CD4-positive, alpha-beta T cell treated with Interleukin-12 subunit alpha and Interleukin-12 subunit beta, for 1 hour (primary cell): ENCODE measurements at places on chromosomes 3 and 15.
A peak's percentile ranks its signal among the peaks of the same experiment; 100 is the strongest.

DNA sequence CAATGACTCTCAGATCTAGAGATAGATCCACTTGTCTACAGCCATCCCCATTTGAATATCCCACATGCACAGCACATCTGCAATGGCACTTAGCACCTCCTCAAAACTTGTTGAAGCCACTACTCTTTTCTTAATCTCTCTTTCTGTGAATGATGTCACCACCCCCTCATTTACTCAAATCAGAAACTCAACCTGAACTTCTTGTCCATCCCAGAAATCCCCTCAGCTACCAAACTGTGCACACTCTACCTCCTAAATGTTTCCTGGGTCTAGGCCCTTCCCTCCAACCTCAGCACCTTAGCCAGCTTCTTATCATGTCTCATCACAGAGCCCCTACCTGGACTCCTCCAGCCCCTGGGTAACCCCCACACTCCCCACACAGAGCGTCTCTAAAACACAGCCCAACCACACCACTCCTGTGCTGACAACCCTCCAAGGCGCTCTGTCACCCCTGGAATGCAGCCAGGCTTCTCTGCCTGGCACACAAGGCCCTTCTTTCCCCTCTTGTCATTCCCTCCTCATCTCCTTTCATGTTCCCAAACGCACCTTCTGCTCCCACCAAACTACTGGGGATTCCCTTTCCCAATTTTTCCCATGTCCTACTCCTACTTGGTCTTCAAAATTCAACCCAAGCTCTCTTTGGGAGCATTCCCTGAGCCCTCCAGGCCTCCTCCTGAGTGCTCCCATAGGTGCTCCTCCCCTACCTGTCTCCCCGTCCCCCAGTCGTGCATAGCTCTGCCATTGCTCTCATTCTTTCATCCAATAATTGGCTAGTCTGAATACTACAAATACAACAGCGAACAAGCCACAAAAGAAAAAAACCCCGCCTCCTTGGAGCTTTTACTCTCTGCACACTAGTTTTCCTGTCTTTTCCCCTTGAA is 39.8 kb upstream of the ZBTB38 start:
- no peak for DNase-seq

GRCh38 chr3:84292128-84292527 is 666.7 kb upstream of the CADM2 start:
- no peak for DNase-seq

GRCh38 chr3:8518138-8518537 is 16.5 kb downstream of the LMCD1 start:
- DNase-seq, result no peak

GRCh38 chr15:58595516-58596263 is 153.8 kb downstream of the ADAM10 start:
- no peak for DNase-seq

GRCh38 chr15:71463156-71463665 is 347.1 kb upstream of the NR2E3 start:
- DNase-seq, result no peak

- DNase-seq, result no peak
Observed at GRCh38 chr15:37015451-37015850, 84.9 kb downstream of the MEIS2 start.

GRCh38 chr3:24135280-24135679 is 190.2 kb downstream of the NR1D2 start:
- DNase-seq, result no peak

- DNase-seq, result peak; percentile 34
Observed at GRCh38 chr3:125119752-125120378, 64.1 kb upstream of the HEG1 start.

- DNase-seq, result no peak
Observed at GRCh38 chr15:99168601-99169580, 64.0 kb downstream of the SYNM start.

GRCh38 chr3:159634483-159634882 is 354.2 kb upstream of the IL12A start:
- DNase-seq, result no peak

- DNase-seq, result no peak
Observed at GRCh38 chr3:98612587-98612986, 19.2 kb upstream of the CPOX start.

GRCh38 chr15:85116925-85117646 is 135.4 kb downstream of the PDE8A start:
- no peak for DNase-seq

DNA sequence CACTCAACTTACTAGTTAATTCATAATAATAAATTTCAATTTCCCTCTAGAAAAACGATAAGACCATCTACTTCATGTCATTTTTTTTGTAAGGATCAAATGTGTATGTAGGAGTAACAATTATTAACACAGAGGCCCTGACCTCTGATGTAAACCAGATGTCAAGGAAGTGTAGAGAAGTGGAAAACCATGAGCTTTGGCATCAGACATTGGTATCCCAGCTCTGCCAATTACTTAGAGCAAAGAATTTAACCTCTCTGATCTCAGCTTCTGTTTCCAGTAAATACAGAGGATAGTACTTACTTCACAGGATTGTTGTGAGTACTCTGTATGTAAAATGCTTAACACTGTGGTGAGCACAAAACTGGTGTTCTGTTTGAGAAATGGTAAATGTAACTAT is 17.5 kb downstream of the AQR start:
- no peak for DNase-seq

DNA sequence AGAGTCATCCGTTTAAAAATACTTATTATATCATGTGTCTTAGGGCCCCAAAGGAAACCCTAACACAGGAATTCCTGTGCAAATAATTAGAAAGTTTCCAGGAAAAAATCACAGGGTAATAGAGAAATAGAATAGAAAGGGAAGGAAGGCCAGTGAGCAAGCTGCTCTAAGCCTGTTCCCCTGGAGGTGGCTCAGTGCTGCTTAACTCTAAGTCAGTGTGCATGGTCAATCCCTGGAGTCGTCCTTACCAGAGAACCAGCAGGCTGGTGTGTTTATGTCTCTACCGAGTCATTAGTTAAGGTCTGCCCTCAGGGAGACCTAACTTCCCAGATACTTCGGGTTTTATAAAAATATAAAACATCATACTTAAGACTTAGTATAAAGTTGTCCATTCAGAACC is 21.0 kb upstream of the MCF2L2 start:
- DNase-seq, result no peak

DNA sequence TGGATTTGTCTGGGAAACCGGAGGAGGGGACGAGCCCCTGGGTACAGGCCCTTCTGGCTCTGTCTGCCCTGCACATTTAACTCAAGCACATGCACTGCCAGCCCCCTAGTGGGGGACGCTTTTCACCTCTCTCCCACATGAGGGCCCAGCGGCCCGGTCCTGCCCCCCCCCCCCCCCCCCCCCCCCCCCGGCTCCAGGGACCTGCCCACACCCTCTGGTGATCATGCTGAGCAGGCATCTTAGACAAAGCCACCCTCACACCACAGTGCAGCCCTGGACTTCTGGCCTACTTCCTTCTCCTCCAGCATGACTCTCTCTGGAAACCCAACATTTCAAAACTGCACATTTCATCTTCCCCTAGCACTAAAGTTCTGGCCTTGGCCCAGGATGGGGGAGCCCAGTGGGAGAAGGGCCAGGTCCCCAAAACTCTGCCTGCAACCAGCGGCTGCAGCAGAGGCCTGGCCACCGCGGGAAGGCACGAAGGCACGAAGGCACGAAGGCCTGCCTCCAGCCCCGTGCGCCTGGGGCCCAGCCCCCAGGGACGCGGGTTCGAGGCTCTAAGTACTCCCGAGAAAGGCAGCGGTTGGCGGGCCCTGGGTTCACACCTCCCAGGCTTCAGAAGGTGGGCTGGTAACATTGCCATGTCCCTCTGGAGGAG is 14.1 kb downstream of the KLF15 start:
- DNase-seq, result no peak

GRCh38 chr3:116020495-116020894 is 397.2 kb downstream of the GAP43 start:
- no peak for DNase-seq

- no peak for DNase-seq
Observed at GRCh38 chr15:59611276-59612260, at the start of gene GCNT3. GCNT3 (plus strand) TSS chr15:59611783; CDS start chr15:59618239, 6,456 bp downstream.

DNA sequence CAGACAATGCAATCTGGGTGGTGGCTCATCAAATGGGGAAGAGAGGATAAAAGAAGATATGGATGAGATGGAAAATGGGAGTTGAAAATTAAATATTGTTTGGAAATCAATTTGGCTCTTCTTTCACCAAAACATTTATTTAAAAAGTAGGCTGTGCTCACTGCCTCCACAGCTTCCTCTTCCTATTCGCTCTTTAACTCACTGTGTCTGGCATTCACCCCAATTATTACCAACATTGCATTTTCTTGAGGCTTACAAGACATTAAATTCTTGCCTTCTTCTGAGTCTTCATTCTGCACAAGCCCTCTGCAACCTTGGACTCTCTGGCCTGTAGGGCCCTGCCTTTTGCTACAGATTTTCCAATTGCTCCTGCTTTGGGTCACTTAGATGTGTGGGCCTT is 52.9 kb upstream of the TSPAN3 start:
- DNase-seq, result no peak

- DNase-seq, result no peak
Observed at GRCh38 chr3:52150860-52151259, 3.4 kb downstream of the POC1A start.

DNA sequence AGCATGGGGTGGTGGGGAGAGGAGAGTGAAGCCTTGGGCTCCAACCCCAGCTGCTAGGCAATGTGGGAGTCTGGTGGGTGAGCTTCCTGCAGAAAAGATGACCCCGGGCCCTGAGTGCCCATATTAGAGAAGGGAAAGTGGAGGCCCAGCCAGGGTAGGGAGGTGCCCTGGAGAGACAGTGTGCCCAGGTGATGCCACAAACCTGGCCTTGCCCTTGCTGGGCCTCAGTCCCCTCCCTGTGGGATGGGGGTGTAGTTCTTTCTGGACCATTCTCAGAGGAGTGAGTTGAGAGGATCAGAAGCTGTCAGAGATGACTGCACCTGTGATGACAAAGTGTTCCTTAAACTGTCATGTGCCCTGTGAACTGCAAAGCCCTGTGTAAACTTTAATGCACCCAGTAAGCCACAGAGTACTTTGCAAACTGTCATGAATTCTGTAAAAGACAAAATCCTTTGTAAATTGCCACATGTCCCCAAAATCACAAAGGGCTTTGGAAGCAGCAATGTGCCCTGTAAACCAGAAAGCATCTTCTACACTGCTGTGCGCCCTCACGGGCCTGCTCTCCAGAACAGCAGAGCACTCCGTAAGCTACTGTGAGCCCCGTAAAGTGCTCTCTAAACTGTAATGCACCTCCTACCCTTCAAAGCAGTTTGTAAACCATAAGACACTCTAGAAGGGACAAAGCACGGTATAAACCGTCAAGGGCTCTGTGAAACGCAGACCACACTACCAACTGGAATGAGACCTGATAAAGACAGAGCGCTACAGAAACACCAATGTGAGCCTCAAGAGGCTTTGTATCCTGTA is 51.3 kb upstream of the FGD5 start:
- no peak for DNase-seq

DNA sequence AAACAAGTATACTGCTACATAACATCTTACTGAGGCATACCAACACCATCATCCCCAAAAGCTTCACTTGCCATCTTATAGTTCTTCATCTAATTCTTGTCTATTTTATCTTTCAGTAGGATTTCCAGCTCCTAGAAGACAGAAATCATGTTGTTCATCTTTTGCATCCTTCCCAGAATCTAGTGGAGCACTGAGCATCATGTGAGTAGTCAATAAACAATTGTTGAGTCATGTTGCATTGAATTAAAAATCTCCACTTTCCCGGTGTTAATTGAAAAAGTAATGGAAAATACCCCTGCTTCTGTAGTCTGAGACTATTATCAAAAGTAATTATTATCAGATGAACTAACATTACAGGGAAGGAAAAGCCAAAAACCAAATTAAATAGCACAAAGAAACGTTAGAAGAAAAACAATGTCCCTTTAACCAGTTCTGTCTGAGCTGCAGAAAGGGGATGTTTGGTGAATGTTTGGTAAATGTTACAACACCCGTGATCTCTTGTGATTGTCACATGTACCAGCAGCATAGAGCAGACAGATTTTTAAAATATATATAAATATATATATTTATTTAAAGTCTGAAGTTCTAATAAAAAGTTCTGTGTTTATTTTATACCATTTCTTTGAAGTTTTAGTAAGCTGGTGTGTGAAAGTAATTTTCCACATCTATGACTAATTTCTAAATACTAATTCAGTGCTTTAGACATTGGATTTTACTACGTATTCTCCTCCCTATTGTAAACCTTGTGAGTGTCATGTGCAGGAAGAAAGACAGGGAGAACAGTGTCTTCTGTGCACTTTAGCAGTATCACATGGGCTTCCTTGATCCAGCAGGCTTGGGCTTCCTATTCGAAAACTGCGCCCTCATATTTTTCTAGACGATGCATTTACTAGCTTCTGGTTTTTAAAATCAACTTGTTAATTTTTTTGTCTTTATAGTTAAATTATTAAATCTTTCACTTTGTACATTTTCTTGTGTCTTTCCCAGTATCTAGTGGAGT is 85.6 kb downstream of the RAP2B start:
- DNase-seq, result no peak

GRCh38 chr3:40464339-40465110 is 7.4 kb downstream of the RPL14 start:
- DNase-seq, result peak; percentile 54

DNA sequence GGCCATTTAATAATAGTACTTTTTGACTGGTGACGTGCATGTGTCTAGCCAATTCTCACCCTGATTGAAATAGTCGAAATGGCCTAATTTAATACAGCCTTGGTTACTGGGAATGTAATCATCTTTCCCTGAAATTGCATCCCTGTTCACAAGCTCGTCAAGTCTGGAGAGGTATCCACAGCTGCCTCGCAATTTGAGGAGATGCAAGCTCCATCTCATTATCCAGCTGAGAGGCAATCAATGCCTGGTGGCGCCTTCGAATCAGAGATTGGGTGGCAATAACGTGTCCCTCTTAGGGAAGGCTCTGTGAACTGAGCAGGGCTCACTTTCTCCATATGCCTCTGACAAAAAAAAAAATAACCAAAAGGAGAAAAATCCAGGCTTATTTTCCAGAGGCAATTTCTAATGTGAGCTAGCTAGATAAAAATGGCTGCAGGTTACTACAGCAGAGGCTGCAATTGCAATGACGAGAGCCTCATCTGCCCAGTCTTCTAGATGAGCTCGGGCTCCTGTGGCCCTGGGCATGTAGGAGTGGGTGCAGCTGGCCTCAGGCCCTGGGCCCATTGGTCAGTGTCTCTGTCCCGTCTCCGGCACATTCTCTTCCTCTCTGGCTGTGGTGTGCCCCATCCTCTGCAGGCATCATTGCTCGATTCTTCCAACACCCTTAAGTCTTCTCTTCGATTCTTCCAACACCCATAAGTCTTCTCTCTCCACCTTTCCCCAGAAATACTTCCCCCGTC is 487.5 kb downstream of the GABRG3 start:
- DNase-seq, result no peak

GRCh38 chr3:95721938-95722337 is 1092.5 kb upstream of the EPHA6 start:
- DNase-seq, result peak; percentile 57
